GM12878 (cell line): ENCODE measurements at places on chromosomes 4 and X.

- DNase-seq = no peak
Observed at GRCh38 chr4:14880805-14881204, 121.5 kb upstream of the CPEB2 start.

- no peak for DNase-seq
Observed at GRCh38 chr4:159197260-159197884, 94.5 kb downstream of the RAPGEF2 start.

DNA sequence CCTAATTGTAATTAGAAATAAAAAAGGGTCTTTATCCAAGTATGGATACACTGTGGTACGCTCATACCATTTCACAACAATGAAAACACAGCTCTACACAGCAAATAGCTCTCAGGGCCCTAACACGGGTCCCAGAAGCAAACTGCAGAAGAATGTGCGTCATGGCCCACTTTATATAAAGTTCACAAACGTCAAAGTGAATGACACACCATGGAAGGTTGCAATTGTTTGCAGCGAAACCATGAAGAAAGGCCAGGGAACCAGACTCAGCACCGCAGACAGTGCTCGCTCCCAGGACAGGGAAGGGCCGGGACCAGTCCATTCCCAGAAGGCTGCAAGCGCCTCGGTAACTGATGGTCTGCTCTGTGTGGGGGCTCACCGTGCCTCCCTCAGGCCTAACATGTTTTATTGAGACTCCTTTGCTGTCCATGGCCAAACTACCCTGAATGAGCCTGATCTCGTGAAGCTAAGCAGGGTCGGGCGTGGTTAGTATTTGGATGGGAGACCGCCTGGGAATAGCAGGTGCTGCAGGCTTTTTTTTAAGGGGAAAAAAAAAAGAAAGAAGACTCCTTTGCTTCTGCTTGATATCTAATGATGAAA lies 47.8 kb downstream of the ACOX3 start:
- DNase-seq = no peak

DNA sequence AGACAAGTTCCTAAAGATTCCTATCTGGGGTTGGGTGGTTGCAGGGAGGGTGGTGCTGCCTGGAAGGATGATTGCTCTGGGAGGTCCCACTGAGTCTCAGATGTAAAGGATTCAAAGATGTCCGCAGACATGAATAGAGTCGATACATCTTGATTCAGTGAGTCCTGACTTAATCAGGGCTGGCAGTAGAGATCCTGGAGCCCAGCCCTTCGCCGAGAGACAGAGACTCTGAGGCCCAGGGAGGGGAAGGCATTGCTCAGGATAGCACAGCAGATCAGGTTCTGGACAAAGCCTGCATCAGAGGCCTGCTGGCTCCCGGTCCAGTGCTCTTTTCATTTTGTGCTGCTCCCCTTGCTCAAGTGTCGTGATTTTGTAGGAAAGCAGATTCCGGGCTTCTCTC lies 21.7 kb downstream of the PJA1 start:
- DNase-seq = no peak

DNA sequence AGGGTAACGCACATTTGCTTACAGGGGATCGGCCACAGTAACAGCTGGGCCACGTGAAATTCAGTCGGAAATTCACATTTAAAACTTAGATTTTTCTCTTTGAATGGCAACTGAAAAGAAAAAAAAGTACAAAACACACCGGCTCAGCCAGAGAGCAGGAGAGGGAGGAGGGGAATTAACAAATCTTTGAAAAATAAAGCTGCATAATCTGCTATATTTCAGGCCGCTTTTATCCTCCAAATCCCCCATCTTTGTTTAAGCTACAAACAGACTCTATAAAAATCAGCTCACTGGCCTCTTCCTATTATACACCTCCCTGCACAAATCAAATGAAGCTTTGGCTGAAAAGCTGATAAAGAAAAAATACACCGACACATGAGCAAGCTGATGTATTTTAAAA lies 169.1 kb downstream of the LDB2 start:
- DNase-seq = no peak

DNA sequence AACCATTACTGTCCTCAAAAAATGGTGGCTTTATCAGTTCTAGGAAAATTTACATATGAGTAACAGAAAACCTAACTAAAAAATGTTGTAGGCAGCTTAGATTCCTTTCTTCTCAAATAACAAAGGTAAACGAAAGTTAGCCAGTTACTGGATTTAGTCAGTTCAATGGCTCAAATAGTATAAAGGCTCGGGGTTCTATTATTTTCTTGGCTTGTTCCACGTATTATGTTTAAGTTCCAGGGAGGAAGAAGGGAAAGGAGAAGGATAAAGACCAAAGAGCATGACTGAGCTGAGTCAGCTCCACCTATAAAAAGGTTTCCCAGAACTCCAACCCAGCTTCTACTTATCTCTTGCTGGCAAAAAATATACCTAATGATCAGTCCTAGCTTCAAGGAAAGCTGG lies 41.0 kb upstream of the MAB21L2 start:
- DNase-seq = no peak
